Pancreas (tissue), 10 donors: ENCODE measurements at places on chromosomes 2 and 18. TPM values are rescaled to one million over a fixed set of nuclear protein-coding genes. Genes with fewer than 3 reads are reported as not detected.
A peak's percentile ranks its signal among the peaks of the same experiment; 100 is the strongest.

EGR4 gene
- 0.94 TPM for polyA plus RNA-seq

OR6B3 gene
- not detected for polyA plus RNA-seq

GATA6 gene
- polyA plus RNA-seq: 15.4 TPM

ALPG gene
- polyA plus RNA-seq: not detected

IL18R1 gene
- 0.68 TPM for polyA plus RNA-seq

LRP1B gene
- 0.40 TPM for polyA plus RNA-seq

COLEC12 gene
- 0.76 TPM for polyA plus RNA-seq

MAP4K4 gene
- 10.5 TPM for polyA plus RNA-seq

SP140L gene
- polyA plus RNA-seq: 5.8 TPM

MOB4 gene
- 18.3 TPM for polyA plus RNA-seq

DNAH6 gene
- polyA plus RNA-seq: 0.19 TPM

AGAP1 gene
- 5.0 TPM for polyA plus RNA-seq

DNA sequence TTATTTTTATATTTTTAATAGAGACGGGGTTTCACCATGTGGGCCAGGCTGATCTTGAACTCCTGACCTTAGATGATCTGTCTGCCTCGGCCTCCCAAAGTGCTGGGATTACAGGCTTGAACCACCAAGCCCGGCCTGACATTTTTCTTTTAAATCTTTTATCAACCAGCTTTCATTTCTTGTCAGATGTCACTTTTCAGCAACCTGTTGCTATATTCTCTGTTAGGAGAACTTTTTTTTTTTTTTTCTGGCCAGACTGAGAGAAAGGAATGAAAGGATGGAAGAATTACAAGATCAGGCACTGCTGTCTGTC lies 146.3 kb downstream of the TGIF1 start:
- DNase-seq: no peak
- no peak overlapping the region for H3K4me3 ChIP-seq
- H3K36me3 ChIP-seq: no peaks in the 10 kb centered on the region
- H3K27ac ChIP-seq: peak overlapping the region; percentile 95

GRCh38 chr2:206990360-206990759 lies 51.0 kb downstream of the CPO start:
- H3K27ac ChIP-seq: no peak overlapping the region
- DNase-seq: no peak

DNA sequence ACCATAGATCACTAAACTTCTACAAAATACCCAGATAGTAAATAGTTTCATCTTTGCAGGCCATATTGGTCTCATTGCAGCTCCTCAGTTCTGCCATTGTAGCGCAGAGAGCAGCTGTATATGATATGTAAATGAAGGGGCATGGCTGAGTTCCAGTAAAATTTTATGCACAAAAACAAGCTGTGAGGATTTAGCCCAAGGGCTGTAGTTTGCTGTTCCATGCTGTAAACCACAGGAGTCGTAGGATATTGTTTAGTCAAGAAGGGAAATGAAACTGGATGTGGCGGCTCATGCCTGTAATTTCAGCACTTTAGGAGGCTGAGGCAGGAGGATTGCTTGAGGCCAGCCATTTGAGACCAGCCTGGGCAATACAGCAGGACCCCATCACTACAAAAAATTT lies 83.0 kb downstream of the MGAT5 start:
- H3K4me3 ChIP-seq: no peak overlapping the region
- no peaks in the 10 kb centered on the region for H3K27me3 ChIP-seq
- no peak for DNase-seq
- H3K27ac ChIP-seq: no peak overlapping the region
- H3K4me1 ChIP-seq: no peaks in the 10 kb centered on the region

DNA sequence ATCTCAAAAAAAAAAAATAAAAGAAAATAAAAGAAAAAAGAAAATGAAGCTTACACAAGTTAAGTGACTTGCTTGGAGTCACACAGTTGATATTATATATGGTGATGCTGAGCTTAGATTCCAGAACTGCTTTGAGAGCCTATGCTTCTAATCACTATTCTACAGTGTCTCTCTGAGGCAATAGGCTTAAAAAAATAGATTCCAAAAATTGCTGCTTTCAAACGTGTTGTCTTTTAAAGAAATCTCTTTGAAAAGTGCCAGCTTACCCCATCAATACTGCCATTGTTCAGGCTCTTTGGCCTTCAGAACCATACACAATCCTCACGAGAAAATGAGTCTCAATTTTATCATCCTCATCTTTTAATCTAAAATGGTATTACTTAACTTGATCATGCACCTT lies 102.6 kb downstream of the CDK15 start:
- no peak overlapping the region for H3K27ac ChIP-seq
- no peaks in the 10 kb centered on the region for H3K4me1 ChIP-seq
- H3K4me3 ChIP-seq: no peak overlapping the region
- no peaks in the 10 kb centered on the region for H3K36me3 ChIP-seq
- H3K27me3 ChIP-seq: no peaks in the 10 kb centered on the region

GRCh38 chr2:23235292-23235691 lies 149.7 kb upstream of the KLHL29 start:
- no peak for DNase-seq
- no peak overlapping the region for H3K27ac ChIP-seq
- H3K27me3 ChIP-seq: no peaks in the 10 kb centered on the region
- H3K4me1 ChIP-seq: no peaks in the 10 kb centered on the region

DNA sequence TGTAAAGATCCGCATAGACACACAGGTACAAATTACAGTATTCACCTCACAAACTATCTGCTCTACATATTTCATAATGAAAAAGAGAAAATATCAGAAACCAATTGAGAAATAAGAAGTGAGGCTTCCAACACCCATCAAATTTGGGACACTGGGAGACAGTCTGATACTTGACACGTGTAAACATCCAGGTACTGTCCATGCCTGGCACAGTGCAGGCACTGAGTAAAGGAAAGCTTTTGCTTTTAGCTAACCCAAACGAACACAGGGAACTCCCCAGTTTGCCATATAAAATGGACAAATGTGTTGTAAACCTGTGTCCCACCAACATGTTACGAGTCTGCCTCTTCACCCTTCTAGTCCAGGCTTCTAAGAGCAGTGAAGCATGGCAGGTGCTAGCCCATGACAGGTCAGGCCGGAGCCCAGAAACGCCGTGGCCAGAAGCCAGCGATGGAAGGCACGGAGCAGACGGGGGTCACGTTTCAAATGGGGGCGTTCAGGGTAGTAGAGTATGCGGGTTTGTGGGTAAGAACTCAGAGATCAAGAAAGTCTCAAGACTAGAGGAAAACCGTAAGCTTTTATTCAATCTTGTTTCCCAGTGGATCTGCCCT lies 27.0 kb downstream of the CDH2 start:
- DNase-seq: no peak
- no peak overlapping the region for H3K27ac ChIP-seq
- H3K36me3 ChIP-seq: no peaks in the 10 kb centered on the region
- no peaks in the 10 kb centered on the region for H3K27me3 ChIP-seq
- H3K4me3 ChIP-seq: no peak overlapping the region

GRCh38 chr2:113157897-113158753 lies 15.6 kb upstream of the PSD4 start:
- H3K27me3 ChIP-seq: no peaks in the 10 kb centered on the region
- no peak for DNase-seq
- no peaks in the 10 kb centered on the region for H3K36me3 ChIP-seq
- peak overlapping the region; percentile 87 for H3K27ac ChIP-seq
- H3K4me3 ChIP-seq: peak overlapping the region; percentile 69

DNA sequence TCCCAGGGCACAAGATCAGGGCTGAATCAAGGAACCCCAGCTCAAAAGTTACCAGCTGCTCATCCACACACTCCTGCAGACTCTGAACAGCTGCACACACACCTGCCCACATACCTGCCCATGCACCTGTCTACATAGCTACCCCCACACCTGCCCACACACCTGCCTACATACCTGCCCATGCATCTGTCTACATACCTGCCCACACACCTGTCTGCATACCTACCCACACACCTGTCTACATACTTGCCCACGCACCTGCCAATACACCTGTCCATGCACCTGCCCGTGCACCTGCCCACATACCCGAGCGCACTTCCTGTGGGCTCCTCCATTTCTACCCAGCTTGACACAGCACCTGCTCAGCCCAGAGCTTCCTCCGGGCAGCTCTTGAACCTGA lies 122.8 kb upstream of the AGAP1 start:
- no peak for DNase-seq
- no peaks in the 10 kb centered on the region for H3K27me3 ChIP-seq
- no peak overlapping the region for H3K27ac ChIP-seq
- no peaks in the 10 kb centered on the region for H3K4me1 ChIP-seq

- no peak overlapping the region for H3K4me3 ChIP-seq
- no peak overlapping the region for H3K27ac ChIP-seq
- peak; percentile 27 for DNase-seq
- H3K27me3 ChIP-seq: no peaks in the 10 kb centered on the region
- H3K36me3 ChIP-seq: no peaks in the 10 kb centered on the region
- no peaks in the 10 kb centered on the region for H3K4me1 ChIP-seq
Measured at GRCh38 chr2:40240070-40240469, 211.8 kb downstream of the SLC8A1 start.

DNA sequence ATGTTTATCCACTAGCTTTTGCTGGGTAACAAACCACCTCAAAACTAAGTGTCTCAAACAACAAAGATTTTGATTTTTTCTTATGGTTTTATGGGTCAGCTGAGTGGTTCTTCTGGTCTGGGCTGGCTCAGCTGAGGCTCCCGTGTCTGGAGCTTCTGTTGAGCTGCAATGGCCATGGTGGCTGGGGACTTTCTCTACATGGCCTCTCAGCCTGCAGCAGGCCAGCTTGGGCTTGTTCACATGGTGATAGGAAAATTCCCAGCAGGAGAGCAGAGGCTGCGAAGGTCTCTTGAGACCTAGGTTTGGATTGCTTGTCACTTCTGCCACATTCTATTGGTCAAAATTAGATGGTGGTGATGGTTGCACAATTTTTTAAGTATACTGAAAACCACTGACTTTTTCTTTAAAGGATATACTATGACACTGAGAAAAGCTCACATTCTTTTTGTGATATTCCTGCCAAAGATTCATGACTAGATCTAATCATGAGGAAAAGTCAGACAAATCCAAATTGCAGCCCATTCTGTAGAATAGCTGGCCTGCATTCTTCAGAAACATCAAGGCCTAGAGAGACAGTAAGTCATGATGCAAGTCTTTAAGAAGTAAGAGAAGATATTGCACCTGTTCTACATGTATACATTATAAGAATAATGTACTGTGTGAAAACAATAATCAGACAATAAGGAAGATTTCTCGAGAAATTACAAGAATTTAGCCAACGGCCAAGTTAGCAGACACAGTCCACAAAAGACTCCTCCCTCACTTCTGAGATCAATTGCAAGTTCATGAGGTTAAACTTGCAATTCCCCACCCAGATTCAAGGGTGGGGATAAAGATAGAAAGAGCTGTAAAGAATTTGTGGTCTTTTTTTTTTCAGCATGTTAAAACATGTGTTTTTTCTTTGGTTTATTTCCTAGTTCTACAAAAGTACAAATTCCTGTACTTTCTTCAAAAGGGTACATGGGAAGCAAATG lies 35.0 kb upstream of the IL1R2 start:
- H3K36me3 ChIP-seq: no peaks in the 10 kb centered on the region
- H3K27ac ChIP-seq: no peak overlapping the region
- no peak for DNase-seq

DNA sequence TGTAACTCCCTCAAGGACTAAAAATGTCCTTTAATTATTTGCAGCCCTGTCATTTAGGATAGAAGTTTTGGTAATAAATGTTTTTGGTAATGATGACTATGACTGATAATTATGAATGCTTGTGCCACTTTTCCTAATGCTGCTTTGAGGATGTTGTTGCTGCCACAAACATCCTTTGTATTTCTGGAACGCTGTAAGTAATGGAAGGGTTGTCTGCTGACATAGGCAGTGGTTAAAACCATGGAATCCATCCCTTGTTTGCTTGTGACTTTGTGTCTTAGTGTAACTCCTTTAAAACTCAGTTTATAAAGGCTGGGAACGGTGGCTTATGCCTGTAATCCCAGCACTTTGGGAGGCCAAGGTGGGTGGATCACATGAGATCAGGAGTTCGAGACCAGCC lies 19.8 kb upstream of the LPIN2 start:
- no peak overlapping the region for H3K4me3 ChIP-seq
- H3K27me3 ChIP-seq: no peaks in the 10 kb centered on the region
- peaks cover 3% of the 10 kb centered on the region for H3K4me1 ChIP-seq
- no peaks in the 10 kb centered on the region for H3K36me3 ChIP-seq
- H3K27ac ChIP-seq: no peak overlapping the region

GRCh38 chr2:16666449-16666801 lies 791 bp upstream of the CYRIA start:
- H3K4me1 ChIP-seq: no peaks in the 10 kb centered on the region
- no peaks in the 10 kb centered on the region for H3K27me3 ChIP-seq
- H3K27ac ChIP-seq: no peak overlapping the region
- no peak overlapping the region for H3K4me3 ChIP-seq
- H3K36me3 ChIP-seq: no peaks in the 10 kb centered on the region

- peak overlapping the region; percentile 67 for H3K27ac ChIP-seq
- no peak overlapping the region for H3K4me3 ChIP-seq
- peak; percentile 67 for DNase-seq
- H3K27me3 ChIP-seq: no peaks in the 10 kb centered on the region
- no peaks in the 10 kb centered on the region for H3K4me1 ChIP-seq
Measured at GRCh38 chr2:96146153-96146880, 1.1 kb upstream of the DUSP2 start.

DNA sequence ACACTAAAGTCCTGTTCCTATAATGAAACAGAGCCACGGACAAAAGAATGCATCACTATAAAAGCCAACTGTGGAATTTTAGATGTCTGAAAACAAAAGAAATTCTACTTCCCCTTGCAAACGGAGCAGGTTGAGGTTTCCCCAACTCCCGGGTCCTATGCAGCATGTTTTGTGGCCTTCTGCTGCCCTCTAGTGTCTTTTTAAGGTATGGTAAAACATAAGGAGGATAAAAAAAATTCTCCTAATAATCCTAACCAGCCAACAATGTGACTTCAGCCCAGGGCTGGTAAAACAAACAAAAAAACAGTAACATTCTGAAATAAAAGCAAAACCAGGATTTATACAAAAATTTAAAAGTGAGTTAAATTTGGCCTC lies 539.5 kb downstream of the NRXN1 start:
- no peaks in the 10 kb centered on the region for H3K36me3 ChIP-seq
- no peaks in the 10 kb centered on the region for H3K27me3 ChIP-seq
- peak; percentile 13 for DNase-seq
- H3K4me3 ChIP-seq: no peak overlapping the region
- no peak overlapping the region for H3K27ac ChIP-seq

DNA sequence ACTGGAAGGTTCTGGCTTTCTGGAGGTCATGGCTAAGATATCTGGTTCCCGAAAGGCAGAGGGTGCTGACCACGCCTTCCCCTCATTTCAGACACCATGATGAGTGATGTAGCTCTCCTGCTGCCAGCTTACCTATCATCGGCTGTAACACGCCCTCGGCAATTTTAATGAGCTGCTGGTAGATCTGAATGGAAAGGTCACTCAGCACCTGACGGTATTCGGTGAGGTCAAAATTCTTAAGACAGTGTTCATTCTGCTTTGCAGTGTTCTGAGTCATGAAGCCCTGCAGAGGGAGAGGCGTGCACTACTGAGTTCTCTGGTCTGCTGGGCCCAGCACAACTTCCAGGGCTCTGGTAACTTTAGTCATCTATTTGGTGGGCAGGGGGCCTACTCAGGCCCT lies 25.7 kb upstream of the ACAA2 start:
- no peak for DNase-seq
- H3K36me3 ChIP-seq: peaks cover 21% of the 10 kb centered on the region
- peaks cover 13% of the 10 kb centered on the region for H3K4me1 ChIP-seq
- H3K4me3 ChIP-seq: no peak overlapping the region
- no peaks in the 10 kb centered on the region for H3K27me3 ChIP-seq
